Psoas muscle (tissue), 8 donors: ENCODE measurements at places on chromosomes 3 and 15. TPM values are rescaled to one million over a fixed set of nuclear protein-coding genes. Genes with fewer than 3 reads are reported as not detected.

GRCh38 chr3:98003306-98003969 is 31.2 kb upstream of the RIOX2 start:
- no peaks in the 10 kb centered on the region for H3K27me3 ChIP-seq
- H3K4me1 ChIP-seq: no peaks in the 10 kb centered on the region
- no peaks in the 10 kb centered on the region for H3K36me3 ChIP-seq
- no peak overlapping the region for H3K27ac ChIP-seq
- DNase-seq: no peak
- H3K4me3 ChIP-seq: no peak overlapping the region

DNA sequence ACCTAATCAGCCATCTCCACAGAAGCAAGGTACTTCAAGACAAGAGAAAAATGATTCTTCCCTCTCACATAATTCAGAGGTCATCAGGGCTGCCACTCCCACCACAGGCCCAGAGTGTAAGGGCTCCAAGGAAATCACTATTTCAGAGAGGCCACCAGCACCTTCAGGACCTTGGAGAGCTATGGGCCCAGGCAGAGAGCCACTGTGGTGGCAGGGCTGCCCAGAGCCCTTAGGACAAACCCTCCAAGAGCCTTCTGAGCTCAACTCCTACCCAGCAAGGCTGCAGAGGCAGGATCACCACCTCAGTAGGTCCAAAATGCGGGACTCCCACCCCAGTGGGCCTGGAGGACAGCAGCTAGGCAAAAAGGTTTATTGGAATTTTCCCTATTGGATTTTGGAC is 17.9 kb upstream of the FAN1 start:
- no peak overlapping the region for H3K27ac ChIP-seq
- H3K4me1 ChIP-seq: no peaks in the 10 kb centered on the region
- DNase-seq: no peak
- H3K27me3 ChIP-seq: no peaks in the 10 kb centered on the region
- no peaks in the 10 kb centered on the region for H3K36me3 ChIP-seq

GRCh38 chr3:150419959-150420358 is 11.9 kb downstream of the TSC22D2 start:
- DNase-seq: no peak
- H3K27ac ChIP-seq: no peak overlapping the region
- no peak overlapping the region for H3K4me3 ChIP-seq
- H3K36me3 ChIP-seq: no peaks in the 10 kb centered on the region

DNA sequence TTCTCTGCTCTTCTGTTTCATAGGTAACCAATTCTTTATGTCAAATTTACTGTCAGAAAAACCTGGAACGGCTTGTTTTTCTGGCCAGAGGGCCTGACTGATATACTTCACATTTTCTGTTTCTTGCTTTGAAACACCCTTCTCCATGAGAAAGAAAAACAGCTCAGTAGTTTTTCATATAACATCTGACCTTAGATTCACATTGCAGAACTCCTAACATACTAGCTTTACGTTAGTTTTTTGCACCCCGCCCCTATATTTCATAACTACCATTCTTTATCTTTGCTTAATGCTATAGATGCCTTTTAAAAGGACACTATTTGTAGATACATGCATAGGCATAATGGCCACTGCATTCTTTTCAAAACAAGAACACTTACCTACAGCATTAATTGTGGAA is 83.9 kb upstream of the TSC22D2 start:
- no peaks in the 10 kb centered on the region for H3K36me3 ChIP-seq
- no peak for DNase-seq
- H3K27ac ChIP-seq: no peak overlapping the region
- H3K4me1 ChIP-seq: no peaks in the 10 kb centered on the region
- H3K27me3 ChIP-seq: peaks cover 3% of the 10 kb centered on the region

GRCh38 chr15:29114221-29115092 is 155.2 kb downstream of the NSMCE3 start:
- peaks cover 30% of the 10 kb centered on the region for H3K27me3 ChIP-seq
- no peaks in the 10 kb centered on the region for H3K4me1 ChIP-seq
- no peak overlapping the region for H3K4me3 ChIP-seq
- no peaks in the 10 kb centered on the region for H3K36me3 ChIP-seq

DNA sequence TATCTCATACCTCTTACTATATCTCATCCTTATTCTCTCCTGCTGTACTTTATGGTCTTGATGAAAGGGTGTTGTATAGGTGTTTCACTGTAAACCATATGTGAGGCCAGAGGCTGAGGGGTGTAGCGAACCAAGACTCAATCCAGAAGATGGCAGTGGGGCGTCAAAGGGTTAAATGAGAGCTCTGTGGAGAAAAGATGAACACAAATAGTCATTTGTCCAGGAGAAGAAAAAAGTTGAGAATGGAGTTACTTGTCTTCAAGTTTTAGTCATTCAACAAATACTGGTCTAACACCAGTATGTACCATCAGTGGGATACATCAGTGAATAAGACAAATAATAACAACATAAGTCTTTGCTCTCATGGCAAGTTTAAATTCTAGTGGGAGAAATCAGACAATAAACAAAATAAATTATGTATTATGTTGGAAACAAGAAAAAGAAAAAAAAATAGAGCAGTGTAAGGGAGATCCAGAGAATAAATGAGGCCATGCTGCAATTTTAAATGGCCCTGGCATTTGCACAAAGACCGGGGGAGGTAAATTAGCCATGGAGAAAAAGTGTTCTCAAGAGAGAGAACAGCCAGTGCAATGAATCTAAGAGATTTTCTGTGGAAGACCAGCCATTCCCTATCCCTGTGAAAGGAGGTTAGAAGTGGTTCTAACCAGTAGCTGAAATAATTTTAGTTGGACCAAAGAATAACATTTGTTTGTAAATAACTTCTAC is 77.0 kb upstream of the UMPS start:
- no peak overlapping the region for H3K4me3 ChIP-seq
- peaks cover 17% of the 10 kb centered on the region for H3K4me1 ChIP-seq
- no peak for DNase-seq
- no peaks in the 10 kb centered on the region for H3K27me3 ChIP-seq
- peaks cover 4% of the 10 kb centered on the region for H3K36me3 ChIP-seq

DNA sequence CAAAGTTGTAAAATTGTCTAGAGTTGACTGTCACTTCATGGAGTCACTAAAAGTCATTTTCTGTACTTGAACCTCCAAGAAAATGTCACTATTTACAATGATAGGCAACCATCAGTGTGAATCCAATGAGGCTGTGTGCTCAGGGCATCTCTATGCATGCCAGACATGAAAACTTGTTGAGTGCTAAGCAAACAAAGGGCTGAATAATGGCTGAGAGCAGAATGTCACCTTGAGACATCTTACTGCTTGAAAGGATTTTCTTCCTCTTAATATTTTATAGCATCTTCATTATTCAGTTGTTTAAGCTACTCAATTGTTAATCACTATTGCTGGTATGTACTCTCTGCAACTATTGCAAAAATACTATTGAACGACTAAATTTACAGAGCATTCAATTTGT is 184.7 kb downstream of the PLCH1 start:
- H3K27ac ChIP-seq: no peak overlapping the region
- no peaks in the 10 kb centered on the region for H3K4me1 ChIP-seq
- no peaks in the 10 kb centered on the region for H3K36me3 ChIP-seq

- no peak overlapping the region for H3K27ac ChIP-seq
- H3K36me3 ChIP-seq: no peaks in the 10 kb centered on the region
- H3K27me3 ChIP-seq: peaks cover 11% of the 10 kb centered on the region
- DNase-seq: no peak
Observed at GRCh38 chr3:184261854-184262763, 756 bp upstream of the CAMK2N2 start.

- DNase-seq: no peak
- no peaks in the 10 kb centered on the region for H3K4me1 ChIP-seq
- no peaks in the 10 kb centered on the region for H3K36me3 ChIP-seq
- no peaks in the 10 kb centered on the region for H3K27me3 ChIP-seq
- no peak overlapping the region for H3K27ac ChIP-seq
- no peak overlapping the region for H3K4me3 ChIP-seq
Observed at GRCh38 chr3:140342668-140343067, 335.2 kb upstream of the TRIM42 start.

- H3K4me3 ChIP-seq: no peak overlapping the region
- peak; percentile 79 for DNase-seq
- H3K4me1 ChIP-seq: peaks cover 65% of the 10 kb centered on the region
- H3K27ac ChIP-seq: peak overlapping the region; percentile 70
Observed at GRCh38 chr15:90594301-90594738, 64.6 kb downstream of the CRTC3 start.

- H3K36me3 ChIP-seq: no peaks in the 10 kb centered on the region
- H3K27ac ChIP-seq: no peak overlapping the region
- DNase-seq: no peak
Observed at GRCh38 chr3:140010391-140010790, 75.4 kb downstream of the CLSTN2 start.

The LRRC2 gene
- total RNA-seq: 160 TPM

The GOLGA8N gene
- 3.0 TPM for total RNA-seq

The PPP1R14D gene
- total RNA-seq: not detected

The AMIGO3 gene
- total RNA-seq: not detected

The GP9 gene
- total RNA-seq: not detected

The SPINK8 gene
- total RNA-seq: not detected

The CTXN2 gene
- not detected for total RNA-seq
